ENCODE measurements at places on chromosomes 5 and 9.

DNA sequence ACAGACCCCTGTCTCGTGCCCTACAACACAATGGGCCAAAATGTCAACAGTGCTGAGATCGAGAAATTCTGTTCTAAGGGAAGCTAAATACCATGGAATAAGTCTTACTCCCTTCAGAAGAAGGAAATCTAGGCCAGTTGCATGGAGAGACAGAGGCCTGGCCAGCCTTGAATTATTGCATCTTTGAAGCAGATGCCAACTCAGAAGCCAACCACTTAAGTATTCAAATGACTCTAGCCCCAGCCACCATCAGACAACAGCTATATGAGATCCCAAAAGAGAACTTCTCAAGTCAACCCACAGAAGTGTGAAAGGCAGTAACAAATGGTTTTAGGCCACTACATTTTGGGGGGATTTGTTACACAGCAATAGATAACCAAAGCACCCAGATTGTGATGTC, 180.1 kb downstream of the ACTL7B start:
- DNase-seq = no peak

DNA sequence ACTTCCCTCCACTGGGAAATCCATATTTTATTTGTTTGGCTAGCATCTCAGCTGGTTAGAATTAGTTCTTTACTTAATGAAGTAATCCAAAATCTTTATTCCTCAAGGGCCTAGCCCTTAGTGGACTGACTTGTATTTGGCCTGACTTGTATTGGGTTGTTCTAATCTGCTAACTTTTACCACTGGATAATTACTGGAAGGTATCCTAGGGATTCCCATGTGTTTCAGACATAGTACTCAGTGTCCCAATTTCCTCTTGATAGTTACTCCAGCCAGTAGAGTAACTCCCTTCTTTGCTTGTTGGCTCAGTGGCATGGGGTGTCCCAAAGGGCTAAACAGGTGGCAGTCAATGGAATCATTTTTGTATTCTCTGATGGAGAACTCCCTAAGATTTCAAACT, 156.0 kb downstream of the DCP2 start:
- no peak for DNase-seq

- DNase-seq = no peak
These were observed 49.2 kb upstream of the FBN2 start for GRCh38 chr5:128587275-128587674.

DNA sequence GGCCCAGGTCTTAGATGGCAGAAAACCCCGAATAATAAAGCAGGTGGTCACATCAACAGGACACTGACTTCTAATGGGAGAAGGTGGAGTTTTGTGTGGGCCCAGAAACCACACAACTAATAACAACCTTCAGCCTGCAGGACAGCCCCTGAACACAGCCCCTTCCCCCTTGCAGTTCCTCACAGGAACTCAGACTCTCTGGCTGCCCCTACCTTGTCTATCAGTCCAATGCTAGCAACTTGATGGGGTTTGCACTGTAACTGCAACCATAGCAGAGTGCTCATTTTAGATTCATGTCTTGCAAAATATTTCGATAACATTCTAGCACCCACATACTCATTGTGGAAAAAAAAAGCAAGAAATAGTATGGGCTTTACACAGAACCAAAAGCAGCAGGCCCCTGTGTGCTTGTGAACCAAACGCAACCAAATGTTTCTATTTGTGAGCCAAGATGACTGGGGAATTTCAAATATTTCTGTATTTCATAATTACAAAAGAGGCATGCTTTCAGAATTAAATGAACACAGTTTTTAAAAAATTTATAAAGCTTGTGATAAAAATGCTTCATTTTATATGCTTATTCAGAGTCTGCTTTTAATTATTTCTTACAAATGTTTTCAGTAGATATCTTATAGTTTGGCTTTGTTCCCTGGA, 62.7 kb upstream of the PDE4D start:
- DNase-seq = no peak

DNA sequence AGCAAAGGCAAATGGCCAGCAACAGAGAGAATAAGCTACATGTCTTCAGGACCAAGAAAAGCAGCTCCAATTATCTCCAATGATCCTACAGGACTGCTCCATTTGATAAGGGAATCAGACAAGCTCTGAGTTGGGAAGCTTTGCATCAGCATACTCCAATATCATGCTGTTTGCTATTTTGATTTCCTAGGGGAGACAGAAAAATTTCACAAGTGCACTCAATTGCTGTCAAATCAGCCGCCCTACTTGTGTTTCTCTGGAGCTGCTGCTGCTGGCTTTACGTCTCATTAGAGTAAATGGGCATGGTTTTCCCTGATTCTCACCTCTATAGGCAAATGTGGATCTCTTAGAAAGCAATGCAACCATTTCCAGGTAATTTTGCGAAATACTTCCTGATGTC, 201.7 kb downstream of the PRELID2 start:
- DNase-seq = no peak

DNA sequence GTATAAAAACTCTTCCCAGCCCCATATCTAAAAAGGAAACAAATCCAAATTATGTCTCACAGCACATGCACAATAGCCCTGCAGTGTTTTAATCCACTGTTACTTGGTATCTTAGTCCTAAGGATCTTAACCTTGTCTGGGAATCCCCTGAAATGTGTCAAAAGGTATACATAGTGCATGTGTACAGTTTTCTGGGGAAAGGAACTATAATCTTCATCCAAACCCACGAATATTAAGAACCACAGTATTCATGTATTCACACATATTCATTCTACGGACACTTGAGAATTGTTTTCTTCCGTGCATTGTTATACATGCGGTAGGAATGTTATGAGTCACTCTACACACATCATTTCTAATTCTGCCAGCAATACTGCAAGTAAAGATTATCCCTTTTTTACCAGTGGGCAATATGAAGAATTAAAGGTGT, 47.8 kb upstream of the SNX2 start:
- DNase-seq = no peak

GRCh38 chr9:81637276-81637675, 52.1 kb downstream of the TLE1 start:
- no peak for DNase-seq

DNA sequence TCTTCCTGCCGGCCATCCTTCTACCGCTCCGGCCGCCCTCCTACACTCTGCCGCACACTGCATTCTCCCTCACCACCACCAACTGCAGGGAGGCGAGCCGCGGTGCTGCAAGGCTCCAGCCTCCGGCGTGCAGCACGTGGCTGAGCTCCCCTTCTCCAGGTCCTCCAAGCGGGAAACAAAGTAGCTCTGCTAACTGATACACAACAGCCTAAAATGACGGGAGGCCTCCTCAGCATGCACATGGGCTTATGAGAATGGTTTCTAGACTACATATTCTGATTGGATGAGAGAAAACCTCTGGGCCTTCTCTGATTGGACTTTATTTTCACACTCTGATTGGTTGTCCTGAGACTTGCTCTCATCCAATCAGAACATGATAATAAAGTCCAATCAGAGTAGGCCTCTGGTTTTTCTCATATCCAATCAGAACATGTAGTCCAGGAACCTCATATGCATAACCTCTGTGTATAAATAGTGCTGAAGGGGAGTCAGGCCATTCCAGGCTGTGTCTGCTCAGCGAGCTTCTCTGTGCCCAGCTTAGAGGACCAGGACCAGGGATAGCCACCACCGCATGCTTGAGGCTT, 27.0 kb upstream of the ZNF354B start:
- no peak for DNase-seq

DNA sequence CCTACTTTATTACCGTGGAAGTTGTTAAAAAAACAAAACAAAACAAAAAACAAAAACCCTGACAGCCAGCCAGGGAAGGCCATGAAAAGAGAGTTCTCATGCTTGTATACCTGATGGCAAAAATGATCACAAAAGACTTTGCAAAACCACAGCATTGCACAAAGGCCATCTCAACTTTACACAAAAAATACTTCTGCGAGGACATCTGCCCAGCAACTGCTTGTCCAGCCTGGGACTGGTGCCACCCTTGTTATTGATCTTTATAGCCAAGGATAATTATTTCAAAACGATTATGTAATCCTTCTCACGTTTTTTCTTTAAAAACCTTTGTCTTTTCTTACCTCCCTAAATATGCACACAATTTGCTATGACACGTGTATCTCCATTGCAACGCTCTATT, 42.2 kb upstream of the SLC28A3 start:
- no peak for DNase-seq

GRCh38 chr5:160674901-160675300, 177.1 kb downstream of the ATP10B start:
- no peak for DNase-seq

- DNase-seq = no peak
These were observed 50.0 kb downstream of the MCCC2 start for GRCh38 chr5:71637133-71637532.

- DNase-seq = no peak
These were observed 232.7 kb downstream of the RFK start for GRCh38 chr9:76161541-76161940.
